ENCODE measurements at places on chromosomes 3 and 15. TPM values are rescaled to one million over a fixed set of nuclear protein-coding genes. Genes with fewer than 3 reads are reported as not detected.

- peak; percentile 33 for DNase-seq
- H3K27me3 ChIP-seq = no peaks in the 10 kb centered on the region
- peaks cover 60% of the 10 kb centered on the region for H3K36me3 ChIP-seq
- H3K4me3 ChIP-seq = no peak overlapping the region
- no peaks in the 10 kb centered on the region for H3K4me1 ChIP-seq
These were observed 87.9 kb downstream of the STT3B start for GRCh38 chr3:31620656-31621055.

C3orf20 gene
- total RNA-seq = 0.37 TPM

HCN4 gene
- not detected for total RNA-seq

PLSCR5 gene
- total RNA-seq = not detected
